Adrenal gland (tissue), 19 donors: ENCODE measurements at places on chromosomes 2 and 18. TPM values are rescaled to one million over a fixed set of nuclear protein-coding genes. Genes with fewer than 3 reads are reported as not detected.
A peak's percentile ranks its signal among the peaks of the same experiment; 100 is the strongest.

GRCh38 chr2:217101972-217102371, 242.1 kb upstream of the TNP1 start:
- no peak overlapping the region for H3K4me3 ChIP-seq
- H3K27me3 ChIP-seq: no peaks in the 10 kb centered on the region
- no peaks in the 10 kb centered on the region for H3K36me3 ChIP-seq
- H3K4me1 ChIP-seq: no peaks in the 10 kb centered on the region
- no peak overlapping the region for H3K27ac ChIP-seq

- H3K27ac ChIP-seq: no peak overlapping the region
- no peak for DNase-seq
- H3K4me1 ChIP-seq: no peaks in the 10 kb centered on the region
These were observed 177.2 kb downstream of the SETBP1 start for GRCh38 chr18:44857744-44858491.

DNA sequence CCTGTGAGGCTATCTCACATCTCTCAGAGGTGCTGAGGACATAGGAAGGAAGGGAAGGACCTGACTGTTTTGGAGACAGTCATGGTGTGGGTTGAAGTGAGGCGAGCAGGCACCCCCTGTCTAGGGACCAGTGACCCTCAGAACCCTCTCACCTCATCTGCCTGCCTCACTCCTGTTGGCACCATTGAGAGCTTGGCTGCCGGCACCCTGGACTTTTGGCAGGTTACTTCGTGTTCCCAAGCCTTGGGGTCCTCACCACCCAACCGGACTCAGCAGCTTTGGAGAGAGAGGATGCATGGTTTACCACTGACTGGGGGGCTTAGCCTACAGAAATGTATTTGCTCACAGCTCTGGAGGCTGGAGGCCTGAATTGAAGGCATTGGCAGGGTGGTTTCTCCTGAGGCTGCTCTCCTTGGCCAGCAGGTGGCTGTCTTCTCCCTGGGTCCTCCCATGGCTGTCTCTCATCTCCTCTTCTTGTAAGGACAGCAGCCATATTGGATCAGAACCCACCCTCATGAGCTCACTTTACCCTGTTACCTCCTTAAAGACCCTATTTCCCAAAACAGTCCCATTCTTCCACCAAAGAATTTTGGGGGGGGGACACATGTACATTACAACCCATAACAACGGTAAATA, 142.0 kb downstream of the TSN start:
- no peaks in the 10 kb centered on the region for H3K36me3 ChIP-seq
- no peaks in the 10 kb centered on the region for H3K27me3 ChIP-seq
- H3K4me1 ChIP-seq: no peaks in the 10 kb centered on the region

GRCh38 chr2:170143045-170143717, 34.8 kb upstream of the MYO3B start:
- H3K27me3 ChIP-seq: no peaks in the 10 kb centered on the region
- no peaks in the 10 kb centered on the region for H3K36me3 ChIP-seq
- no peak for DNase-seq
- no peak overlapping the region for H3K4me3 ChIP-seq

DNA sequence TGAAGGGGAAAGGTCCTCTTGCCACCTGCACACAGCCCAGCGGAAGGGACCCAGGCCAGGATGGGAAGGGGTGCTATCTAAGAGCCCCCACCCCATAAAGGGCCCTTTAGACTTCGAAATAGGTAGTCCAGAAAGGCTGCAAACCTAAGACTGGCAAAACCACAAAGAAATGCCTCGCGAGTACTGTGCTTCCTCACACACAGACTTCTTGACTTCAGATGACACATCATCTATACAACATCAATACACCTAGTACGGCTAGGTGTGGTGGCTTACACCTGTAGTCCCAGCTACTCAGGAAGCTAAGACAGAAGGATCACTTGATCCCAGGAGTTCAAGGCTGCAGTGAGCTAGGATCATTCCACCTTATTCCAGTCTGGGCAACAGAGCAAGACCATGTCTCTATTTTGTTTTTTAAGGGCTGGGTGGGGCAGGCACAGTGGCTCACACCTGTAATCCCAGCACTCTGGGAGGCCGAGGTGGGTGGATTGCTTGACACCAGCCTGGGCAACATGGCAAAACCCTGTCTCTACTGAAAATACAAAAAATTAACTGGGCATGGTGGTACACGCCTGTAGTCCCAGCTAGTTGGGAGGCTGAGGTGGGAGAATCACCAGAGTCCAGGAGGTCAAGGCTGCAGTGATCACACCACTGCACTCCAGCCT, 125.8 kb downstream of the CABLES1 start:
- H3K27me3 ChIP-seq: no peaks in the 10 kb centered on the region
- H3K4me3 ChIP-seq: no peak overlapping the region
- DNase-seq: no peak
- peak overlapping the region; percentile 89 for H3K27ac ChIP-seq

Gene HOXD11
- not detected for total RNA-seq

Gene GNAL
- total RNA-seq: 1.2 TPM

Gene BOLL
- total RNA-seq: not detected

DNA sequence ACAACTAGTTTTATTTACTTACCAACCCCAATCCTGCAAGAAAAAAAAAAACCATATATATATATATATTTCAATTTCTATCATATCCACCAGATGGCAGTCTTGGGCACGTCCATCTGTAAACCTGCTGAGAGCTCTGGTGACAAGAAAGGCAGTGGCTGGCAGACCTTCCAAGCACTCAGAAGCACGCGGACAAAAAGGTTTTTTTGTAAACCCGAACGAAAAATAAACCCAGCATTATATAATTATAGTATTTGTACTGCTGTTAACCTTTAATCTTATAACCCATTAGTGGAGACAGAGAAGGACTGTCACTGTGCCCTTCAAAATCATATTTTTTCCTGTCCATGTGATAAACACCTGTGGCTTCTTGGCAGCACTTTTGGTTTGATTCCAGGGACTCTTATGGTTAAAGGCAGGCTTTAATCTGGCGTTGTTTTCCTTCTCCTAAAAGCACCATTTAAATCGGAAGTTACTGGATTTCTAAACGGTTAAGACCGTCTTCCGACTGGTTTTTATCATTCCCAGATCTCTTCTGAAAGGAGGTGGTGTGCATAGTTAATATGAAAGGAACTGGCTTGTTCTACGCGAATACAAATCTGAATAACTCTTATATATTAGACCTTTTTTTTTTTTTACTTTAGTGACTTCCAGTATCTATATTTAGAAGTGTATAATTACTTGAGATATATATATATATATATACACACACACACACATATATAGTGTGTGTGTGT, 31.0 kb upstream of the SLC3A1 start:
- peaks cover 9% of the 10 kb centered on the region for H3K4me1 ChIP-seq
- no peaks in the 10 kb centered on the region for H3K36me3 ChIP-seq
- H3K27me3 ChIP-seq: no peaks in the 10 kb centered on the region

DNA sequence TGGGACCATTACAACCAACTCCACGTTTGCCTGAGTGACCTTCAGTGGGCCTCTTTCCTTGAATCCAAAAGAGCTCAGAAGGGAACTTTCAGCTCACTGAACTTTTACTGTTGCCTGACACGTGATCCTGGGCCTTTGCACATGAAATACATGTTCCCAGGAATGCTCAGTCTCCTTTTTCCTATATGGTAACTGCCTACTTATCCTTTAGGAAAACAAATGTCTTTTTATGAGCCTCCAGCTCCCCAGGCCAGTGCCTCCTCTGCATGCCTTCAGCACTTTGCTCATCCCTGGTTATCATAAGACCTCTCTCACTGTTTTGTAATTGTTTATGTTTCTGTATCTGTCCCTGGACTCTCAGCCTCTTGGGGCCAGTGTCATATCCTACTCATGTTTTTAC, 5.1 kb downstream of the PLA2R1 start:
- no peak for DNase-seq
- H3K27ac ChIP-seq: no peak overlapping the region
- no peak overlapping the region for H3K4me3 ChIP-seq

DNA sequence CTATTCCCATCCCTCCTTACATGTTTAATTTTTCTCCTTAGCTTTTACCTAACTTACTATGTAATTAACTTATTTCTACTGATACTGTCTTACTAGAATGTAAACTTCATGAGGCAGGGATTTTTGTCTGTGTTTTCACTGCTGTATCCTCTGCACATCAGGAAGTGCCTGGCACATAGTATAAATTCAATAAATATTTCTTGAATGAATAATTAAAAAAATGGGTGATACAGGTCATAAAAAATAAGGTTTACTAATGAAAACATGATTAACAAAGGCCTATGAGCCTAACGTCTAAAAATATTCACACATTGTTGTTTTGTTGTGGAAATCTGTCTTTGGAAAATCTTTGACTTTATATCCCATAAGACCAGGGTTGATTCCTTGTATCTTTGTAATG, 4.5 kb downstream of the RBKS start:
- H3K36me3 ChIP-seq: no peaks in the 10 kb centered on the region
- no peaks in the 10 kb centered on the region for H3K27me3 ChIP-seq
- no peak for DNase-seq
- peaks cover 50% of the 10 kb centered on the region for H3K4me1 ChIP-seq

DNA sequence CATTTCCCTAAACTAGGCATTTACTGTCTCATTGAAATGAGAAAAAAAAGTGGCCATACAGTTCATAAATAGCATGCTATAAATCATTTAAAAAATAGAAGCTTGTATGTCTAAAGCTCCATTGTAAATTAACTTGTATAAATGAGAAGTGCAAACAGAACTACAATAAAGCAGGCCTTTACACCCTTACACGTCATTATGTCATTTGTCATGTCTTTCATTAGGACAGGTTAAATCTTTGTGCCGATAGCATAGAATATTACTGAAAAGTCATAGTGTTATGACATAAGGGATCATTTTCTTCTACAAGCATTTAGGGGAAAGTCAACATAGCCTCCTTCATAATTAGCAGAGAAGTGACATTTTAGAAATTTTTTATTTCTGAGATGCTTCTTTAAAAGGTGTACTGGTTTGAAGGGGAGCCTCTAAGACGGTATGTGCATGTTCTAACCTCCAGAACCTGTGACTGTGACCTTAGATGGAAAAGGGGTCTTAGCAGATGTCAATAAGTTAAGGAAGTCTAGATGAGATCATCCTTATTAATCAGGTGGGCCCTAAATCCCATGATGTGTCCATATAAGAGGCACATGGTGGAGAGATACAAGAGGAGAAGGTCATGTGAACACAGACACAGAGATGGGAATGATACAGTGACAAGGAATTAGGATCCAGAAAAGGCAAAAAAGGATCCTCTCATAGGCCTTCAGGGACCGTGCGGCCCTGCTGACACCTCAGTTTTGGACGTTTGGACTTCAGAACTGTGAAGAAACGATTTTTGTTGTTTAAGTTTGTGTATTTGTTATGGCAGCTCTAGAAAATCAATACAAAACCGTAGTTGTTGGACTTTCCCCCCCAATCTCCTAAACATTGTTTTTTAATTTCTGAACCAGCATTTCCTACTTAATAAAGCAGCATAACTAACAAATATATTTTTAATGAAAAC, 863.7 kb downstream of the MBD2 start:
- H3K36me3 ChIP-seq: no peaks in the 10 kb centered on the region
- no peak overlapping the region for H3K27ac ChIP-seq
- no peaks in the 10 kb centered on the region for H3K27me3 ChIP-seq

GRCh38 chr2:188134241-188134640, 157.4 kb upstream of the GULP1 start:
- no peak overlapping the region for H3K27ac ChIP-seq
- no peak for DNase-seq
- no peaks in the 10 kb centered on the region for H3K4me1 ChIP-seq
- H3K4me3 ChIP-seq: no peak overlapping the region
- no peaks in the 10 kb centered on the region for H3K27me3 ChIP-seq

- H3K4me3 ChIP-seq: no peak overlapping the region
- DNase-seq: peak; percentile 20
- H3K27me3 ChIP-seq: no peaks in the 10 kb centered on the region
- H3K4me1 ChIP-seq: no peaks in the 10 kb centered on the region
- no peak overlapping the region for H3K27ac ChIP-seq
- H3K36me3 ChIP-seq: no peaks in the 10 kb centered on the region
These were observed 182.3 kb downstream of the RDH14 start for GRCh38 chr2:18378020-18378653.

DNA sequence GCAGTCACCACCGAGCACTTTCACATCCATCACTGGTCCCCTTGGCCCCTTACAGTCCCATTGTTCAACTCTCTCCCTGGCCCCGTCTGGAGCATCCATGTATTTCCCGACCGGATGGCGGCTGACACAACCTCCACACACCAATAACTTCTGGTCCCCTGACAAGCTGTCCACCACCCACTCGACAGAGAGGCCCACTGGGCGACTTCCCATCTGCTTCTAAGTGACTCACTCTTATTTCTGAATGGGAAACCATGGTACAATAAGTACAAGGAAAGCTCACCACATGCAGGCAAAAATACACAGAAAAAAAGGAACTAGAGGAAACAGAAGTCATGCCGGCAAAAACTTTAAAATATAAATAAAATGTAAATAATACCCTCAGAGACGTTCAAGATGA, 82.9 kb upstream of the RAB12 start:
- no peaks in the 10 kb centered on the region for H3K36me3 ChIP-seq
- H3K4me3 ChIP-seq: no peak overlapping the region

- no peaks in the 10 kb centered on the region for H3K36me3 ChIP-seq
- H3K4me1 ChIP-seq: no peaks in the 10 kb centered on the region
These were observed 14.5 kb downstream of the NTSR2 start for GRCh38 chr2:11655495-11655894.

Gene ACMSD
- 0.32 TPM for total RNA-seq

Gene NT5DC4
- not detected for total RNA-seq

GRCh38 chr2:158305501-158305900, 151.1 kb downstream of the CCDC148 start:
- no peaks in the 10 kb centered on the region for H3K27me3 ChIP-seq
- H3K4me1 ChIP-seq: no peaks in the 10 kb centered on the region
- H3K36me3 ChIP-seq: no peaks in the 10 kb centered on the region
- H3K27ac ChIP-seq: no peak overlapping the region
- no peak for DNase-seq
- no peak overlapping the region for H3K4me3 ChIP-seq

Gene RASGRP3
- 23.8 TPM for total RNA-seq

GRCh38 chr2:227191367-227191766, 26.9 kb downstream of the COL4A3 start:
- no peaks in the 10 kb centered on the region for H3K36me3 ChIP-seq
- H3K27me3 ChIP-seq: no peaks in the 10 kb centered on the region
- DNase-seq: peak; percentile 39
- peak overlapping the region; percentile 60 for H3K27ac ChIP-seq

DNA sequence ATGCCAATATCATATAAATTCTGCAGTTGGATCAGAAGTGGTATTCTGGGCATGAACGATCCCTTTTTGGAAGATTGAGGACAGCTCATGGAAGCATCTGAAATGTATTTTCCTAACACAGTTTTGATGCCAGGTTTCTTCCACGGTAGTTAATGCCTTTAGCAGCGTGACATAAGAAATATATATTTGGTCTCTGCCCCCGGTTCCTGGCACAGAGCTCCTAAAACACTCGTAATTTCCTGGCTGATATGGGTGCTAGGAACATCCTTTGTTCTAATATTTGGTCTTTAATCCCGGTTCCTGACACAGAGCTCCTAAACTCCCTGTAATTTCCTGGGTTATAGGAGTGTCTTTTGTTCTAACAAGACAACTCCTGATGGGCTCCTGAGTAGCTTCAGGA, 8.2 kb upstream of the CABLES1 start:
- no peak overlapping the region for H3K4me3 ChIP-seq
- H3K27me3 ChIP-seq: no peaks in the 10 kb centered on the region
- DNase-seq: no peak
- H3K36me3 ChIP-seq: no peaks in the 10 kb centered on the region

- H3K4me3 ChIP-seq: no peak overlapping the region
- no peaks in the 10 kb centered on the region for H3K27me3 ChIP-seq
- DNase-seq: no peak
- peaks cover 21% of the 10 kb centered on the region for H3K36me3 ChIP-seq
These were observed 99.5 kb upstream of the MAP3K20 start for GRCh38 chr2:172976116-172976515.

Gene HADHA
- total RNA-seq: 198 TPM

- H3K27ac ChIP-seq: no peak overlapping the region
- no peaks in the 10 kb centered on the region for H3K36me3 ChIP-seq
- H3K27me3 ChIP-seq: no peaks in the 10 kb centered on the region
- H3K4me1 ChIP-seq: no peaks in the 10 kb centered on the region
- no peak overlapping the region for H3K4me3 ChIP-seq
- no peak for DNase-seq
These were observed 10.9 kb upstream of the FZD7 start for GRCh38 chr2:202022755-202023154.
